ENCODE measurements at places on chromosomes 1 and 21. TPM values are rescaled to one million over a fixed set of nuclear protein-coding genes. Genes with fewer than 3 reads are reported as not detected.

Gene DMRTA2
- not detected for polyA plus RNA-seq

Gene KRTAP10-3
- not detected for polyA plus RNA-seq

Gene BCAN
- polyA plus RNA-seq = 0.23 TPM

Gene ANKRD65
- 10.6 TPM for polyA plus RNA-seq

GRCh38 chr1:186155594-186155993, 219.5 kb downstream of the TPR start:
- no peak for DNase-seq

DNA sequence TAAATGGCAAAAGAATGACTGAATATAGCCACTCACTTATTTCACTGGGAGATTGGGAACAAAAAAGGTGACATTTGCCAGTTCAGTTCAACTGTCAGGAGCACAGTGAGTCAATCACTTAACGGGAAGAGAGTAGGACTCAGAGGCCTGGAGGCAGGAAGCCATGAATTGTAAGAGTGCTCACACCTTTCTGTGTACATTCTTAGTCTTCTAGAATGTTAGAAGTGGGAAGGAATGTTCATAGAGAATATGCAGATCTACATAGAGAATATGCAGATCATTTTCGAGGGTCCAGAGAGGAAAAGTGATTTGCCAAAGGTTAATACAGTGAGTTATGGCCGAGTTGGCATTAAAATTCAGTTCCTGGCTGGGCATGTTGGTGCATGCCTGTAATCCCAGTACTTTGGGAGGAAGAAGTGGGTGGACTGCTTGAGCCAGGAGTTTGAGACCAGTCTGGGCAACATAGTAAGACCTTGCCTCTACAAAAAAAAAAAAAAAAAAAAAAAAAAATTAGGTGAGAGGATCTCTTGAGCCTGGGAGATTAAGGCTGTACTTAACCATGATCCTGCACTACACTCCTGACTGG, 8.3 kb downstream of the IL20 start:
- DNase-seq = no peak
